GM23338 (cell line): ENCODE measurements at places on chromosomes 7 and 10.
A peak's percentile ranks its signal among the peaks of the same experiment; 100 is the strongest.

DNA sequence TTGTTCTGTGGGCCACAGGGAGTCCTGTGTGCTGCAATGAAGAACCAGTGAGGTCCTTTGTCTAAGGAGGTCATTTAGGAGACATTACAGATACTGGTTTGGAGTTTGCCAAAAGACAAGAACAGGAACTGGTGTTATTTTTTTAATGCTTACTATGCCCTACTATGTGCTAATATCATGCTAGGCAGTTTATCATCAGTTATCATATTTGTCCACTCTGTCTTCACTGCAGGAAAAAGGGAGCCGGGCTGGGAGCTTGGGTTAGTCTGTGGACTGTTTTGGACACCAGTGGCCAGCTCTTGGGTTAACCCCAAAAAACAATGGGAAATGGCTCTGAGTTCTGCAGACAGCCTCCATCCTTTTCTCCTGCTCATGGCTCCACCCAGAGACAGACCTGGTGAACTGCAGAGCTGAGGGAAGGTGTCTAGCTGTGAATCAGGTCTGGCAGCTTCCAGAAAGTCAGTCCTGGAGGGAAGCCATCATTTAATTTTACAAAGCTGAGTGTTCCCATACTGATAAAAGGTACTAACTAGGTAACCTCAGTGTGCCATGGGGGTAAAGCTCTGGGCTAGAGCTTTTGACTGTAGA is 101.2 kb upstream of the ZNF746 start:
- peak; percentile 70 for DNase-seq

DNA sequence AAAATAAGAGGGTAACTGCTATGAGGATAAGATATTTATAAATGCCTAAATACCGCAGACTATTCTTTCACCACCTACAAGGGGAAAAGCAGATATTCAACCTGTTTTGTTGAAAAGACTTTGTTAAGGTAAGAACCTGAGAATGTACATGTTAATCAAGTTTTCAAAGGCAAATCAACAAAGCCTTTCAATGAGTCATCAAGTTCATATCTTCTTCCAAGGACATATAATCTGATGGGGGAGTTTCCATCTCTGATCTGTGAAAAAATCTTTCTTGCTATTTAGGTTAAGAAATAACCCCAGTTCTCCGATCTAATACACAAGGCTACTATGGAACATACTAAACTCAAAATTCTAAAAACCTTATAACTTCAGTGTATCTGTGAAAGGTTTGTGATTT is 40.0 kb upstream of the ANLN start:
- no peak for DNase-seq

DNA sequence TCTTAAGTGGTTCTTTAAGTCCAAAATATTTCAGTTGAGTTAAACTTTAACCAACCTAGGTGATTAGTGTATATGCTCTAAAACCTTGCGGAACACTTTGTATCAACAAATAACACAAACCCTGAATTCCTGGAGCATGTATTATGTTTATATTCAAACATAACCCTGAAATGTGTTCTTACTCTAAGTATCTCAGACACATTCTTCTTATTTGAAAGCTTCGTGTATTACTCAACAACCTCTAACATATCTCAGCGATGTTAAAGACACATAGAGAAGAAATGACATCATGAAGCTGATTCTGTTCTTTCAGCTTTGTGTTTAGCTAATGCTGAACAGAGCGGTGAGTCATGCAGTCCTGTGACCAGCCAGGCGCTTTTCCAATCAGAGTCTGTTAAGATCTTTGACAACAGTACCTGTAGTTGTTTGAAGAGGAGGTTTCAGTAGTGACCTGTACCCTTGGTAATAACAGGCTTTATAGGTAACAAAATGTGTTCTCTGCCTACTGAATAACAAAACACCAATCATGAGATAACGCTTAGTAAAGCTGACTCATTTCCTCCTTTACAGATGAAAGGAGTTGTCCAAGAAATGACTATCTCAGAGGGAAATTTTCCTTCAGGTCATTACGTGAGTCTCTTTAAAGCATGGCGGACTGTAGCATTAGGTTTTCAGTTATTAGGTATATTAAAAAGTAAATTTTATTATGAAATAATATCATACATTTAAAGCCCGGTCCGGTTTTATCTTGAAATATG is 67.3 kb upstream of the KLF6 start:
- peak; percentile 26 for DNase-seq

GRCh38 chr7:33649476-33650441 is 255.6 kb upstream of the BMPER start:
- no peak for DNase-seq
